ENCODE measurements at places on chromosomes 1 and 21.
A peak's percentile ranks its signal among the peaks of the same experiment; 100 is the strongest.

- DNase-seq, result no peak
These were observed 16.5 kb downstream of the CTSS start for GRCh38 chr1:150748878-150749719.

DNA sequence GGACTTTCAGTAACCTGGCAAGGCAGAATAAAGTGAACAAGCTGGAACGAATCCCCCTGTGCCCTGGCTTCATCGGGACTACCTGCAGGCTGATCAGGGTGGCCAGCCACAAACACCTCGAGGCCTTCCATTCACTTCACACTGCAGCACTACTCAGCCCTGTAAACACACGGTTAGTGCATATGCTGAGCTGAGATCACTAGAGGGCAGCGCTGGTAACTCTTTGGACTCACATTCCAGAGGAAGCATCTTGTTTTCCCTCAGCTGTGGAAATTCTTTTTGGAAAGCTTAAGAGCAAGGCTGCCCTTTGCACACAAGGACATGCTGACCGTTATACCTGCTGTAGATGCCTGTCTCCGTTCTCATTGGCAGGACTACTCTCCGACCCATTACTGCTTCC lies 32.1 kb downstream of the PCSK9 start:
- DNase-seq, result no peak

- DNase-seq, result no peak
These were observed 90.0 kb upstream of the MAP1LC3C start for GRCh38 chr1:242088875-242089274.

DNA sequence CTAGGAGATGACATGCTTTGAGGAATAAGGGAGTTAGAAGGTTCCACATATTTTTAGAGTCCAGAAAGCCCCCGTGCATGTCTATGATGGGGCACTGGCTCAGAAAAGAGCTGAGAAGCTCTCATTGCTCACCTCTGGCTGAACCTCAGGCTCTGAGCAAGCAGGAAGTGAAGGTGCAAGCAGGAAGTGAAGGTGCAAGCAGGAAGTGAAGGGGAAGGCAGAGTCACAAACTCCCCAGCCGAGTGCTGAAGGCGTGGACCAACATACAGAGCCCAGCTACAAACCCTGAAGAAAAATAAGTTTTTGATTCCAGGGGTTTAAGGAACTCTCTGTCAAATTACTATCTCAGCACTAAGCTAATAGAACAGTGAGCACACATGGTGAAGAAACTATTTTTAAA lies 7.0 kb downstream of the KRTAP10-8 start:
- DNase-seq, result peak; percentile 67

- no peak for DNase-seq
These were observed 26.7 kb downstream of the SLC26A9 start for GRCh38 chr1:205916541-205916940.

All from naive thymus-derived CD4-positive, alpha-beta T cell (primary cell).